ENCODE measurements at places on chromosomes 5 and 9.

DNA sequence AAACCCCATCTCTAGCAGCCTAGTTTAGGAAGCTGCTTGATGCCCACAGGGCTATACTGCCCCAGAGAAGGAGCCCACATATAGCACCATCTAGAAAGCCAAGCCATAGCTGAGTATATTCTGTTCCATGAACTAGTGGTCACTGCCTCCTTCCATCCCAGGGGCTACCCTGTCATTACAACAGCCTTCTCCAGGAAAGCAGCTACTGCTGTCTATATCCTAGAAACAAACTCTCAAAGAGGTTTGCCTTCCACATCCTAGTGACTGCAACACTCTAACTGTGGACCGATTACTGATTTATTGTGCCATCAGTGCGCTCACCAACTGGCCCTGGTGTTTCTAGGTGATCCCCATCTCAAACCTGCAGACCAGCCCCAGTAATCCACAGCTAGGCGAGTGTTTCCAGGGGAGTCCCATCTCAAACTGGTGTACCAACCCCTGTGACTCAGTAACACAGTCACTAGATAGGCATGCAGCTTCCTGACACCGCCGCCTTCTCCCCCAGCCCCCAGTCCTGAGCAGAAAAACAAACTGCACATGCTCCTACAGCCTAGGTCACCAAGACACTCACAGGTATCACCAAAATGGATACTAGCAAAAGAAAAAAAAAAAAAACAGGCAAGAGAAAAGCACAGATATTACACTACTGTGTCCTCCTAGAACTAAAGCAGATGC is 14.8 kb downstream of the SPTLC1 start:
- DNase-seq, result no peak

DNA sequence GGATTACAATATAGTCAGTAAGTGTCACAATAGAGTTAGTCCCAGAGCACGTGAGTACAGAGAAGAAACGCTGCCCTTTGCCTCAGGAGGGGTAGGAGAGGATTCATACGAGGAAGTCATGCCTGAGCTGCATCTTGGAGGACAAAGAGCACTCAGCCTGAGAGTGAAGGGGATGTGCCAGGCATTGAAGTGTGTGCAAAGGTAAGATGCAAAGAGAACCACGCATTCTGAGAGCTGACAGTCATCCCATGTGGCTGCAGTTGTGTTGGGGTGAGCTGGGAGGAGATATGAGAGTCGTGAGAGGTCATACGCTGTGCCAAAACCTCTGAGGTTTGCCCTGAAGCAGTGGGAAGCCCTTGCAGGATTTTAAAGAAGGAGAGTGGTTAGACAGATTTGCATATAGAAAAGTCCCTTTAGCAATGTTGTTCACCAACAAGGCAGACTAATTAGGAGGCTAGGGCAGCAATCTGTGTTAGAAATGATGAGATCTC is 97.5 kb downstream of the PIP5K1B start:
- DNase-seq, result no peak

GRCh38 chr5:169801324-169801777 is 164.3 kb downstream of the DOCK2 start:
- no peak for DNase-seq

- DNase-seq, result no peak
These were observed 19.9 kb upstream of the IER5L start for GRCh38 chr9:129197978-129198318.

DNA sequence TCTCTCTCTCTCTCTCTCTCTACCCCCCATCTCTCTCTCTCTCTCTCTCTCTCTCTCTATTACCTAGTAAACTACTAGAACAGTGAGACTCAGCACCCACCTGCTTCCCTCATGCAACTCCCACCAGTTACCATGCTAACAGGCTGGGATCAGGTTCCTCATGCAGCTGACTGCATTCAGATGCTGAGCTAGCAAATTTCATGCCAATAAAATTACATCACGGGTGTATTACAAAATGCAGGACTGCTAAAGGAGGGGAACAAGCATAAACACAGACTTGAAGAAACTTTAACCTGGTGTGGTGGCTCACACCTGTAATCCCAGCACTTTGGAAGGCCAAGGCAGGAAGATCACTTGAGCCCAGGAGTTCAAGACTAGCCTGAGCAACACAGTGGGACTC is 76.0 kb downstream of the CEMIP2 start:
- no peak for DNase-seq

GRCh38 chr5:83340511-83340918 is 131.0 kb upstream of the VCAN start:
- no peak for DNase-seq

DNA sequence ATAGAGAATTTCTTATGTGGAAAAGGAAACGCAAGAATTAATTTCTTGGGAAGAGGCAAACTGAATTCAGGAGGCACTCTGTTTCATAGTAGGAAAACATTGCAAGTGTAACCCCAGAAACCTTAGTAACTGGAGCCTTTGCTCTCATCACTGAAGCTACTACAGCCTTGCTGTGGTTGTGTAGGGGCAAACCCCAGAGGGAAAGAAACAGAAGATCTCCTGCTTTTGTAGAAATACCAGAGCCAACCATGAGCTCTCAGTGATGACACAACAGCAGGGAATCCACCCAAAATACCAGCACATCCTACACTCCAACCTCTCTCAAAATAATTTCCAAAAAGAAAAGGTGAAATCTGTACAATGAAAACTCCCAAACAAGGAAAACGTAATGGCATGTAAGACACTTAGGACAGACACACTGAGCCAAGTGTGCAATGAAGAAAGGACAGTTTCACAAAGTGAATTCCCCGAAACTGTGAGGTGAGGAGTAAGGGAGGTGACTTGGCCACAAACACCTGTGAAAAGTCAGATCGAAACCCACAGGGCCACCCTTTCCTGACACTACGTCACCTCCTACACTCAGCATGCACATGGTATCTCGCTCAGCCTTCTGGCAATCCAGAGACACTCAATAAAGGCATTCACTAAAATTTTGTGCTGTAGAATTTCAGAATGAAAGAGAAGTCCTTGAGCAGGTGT is 8.5 kb upstream of the ACSL6 start:
- no peak for DNase-seq

DNA sequence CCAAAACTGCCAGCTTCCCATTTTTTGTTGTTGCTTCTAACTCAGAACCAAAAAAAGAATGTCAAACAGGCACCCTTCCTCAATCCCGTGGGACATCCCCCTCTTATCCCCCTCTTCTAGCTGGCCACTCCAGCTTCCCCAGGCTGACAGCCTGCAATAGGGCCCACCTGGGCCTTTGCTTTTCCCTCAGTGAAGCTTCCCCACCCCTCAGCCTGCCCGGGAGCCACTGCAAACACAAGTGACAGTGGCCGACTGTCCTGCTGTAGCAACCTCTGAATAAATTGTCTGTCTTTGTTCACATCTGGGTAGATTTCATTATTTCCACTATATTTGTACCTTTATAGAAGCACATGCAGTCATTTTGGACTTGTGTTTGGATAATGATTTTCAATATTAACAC is 245.3 kb downstream of the GADD45G start:
- no peak for DNase-seq

DNA sequence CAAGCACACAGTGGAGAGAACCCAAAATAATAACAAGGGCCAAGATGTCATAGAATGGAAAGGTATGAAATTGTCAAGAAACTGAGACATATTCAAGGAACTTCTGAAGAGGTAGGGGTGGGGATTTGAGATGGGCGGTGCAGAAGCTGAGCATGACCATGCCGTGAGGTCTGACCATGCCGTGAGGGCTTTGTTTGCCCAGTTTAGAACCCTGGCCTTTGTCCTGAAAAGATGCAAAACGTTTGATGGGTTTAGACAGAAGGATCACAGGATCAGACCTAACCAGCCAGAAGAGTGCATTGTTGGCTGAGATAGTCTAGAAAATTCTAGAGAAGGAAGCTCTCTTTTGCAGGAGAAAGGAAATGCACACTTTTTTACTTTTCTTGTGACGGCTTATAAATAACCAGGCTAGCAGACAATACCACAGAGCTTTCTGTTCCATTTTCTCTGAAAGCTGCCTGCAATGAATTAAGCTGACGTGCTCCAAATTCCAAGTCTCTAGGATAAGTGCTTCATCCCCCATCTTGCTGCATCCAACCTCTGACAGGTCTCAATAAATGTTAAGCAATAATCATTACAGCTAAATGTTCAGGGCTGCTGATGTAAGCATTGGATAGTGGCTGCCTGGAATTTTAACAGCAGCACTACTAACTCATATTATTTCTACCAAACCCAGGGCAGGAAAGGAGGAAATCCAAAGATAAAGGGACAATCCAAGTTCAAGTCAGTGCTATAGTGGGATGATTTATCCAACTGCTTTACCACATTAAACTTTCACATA is 110.9 kb upstream of the IL6ST start:
- no peak for DNase-seq

- no peak for DNase-seq
These were observed 99.5 kb downstream of the DAB2IP start for GRCh38 chr9:121750715-121751623.

- DNase-seq, result no peak
These were observed 175.5 kb upstream of the SLC30A5 start for GRCh38 chr5:68918306-68918705.

DNA sequence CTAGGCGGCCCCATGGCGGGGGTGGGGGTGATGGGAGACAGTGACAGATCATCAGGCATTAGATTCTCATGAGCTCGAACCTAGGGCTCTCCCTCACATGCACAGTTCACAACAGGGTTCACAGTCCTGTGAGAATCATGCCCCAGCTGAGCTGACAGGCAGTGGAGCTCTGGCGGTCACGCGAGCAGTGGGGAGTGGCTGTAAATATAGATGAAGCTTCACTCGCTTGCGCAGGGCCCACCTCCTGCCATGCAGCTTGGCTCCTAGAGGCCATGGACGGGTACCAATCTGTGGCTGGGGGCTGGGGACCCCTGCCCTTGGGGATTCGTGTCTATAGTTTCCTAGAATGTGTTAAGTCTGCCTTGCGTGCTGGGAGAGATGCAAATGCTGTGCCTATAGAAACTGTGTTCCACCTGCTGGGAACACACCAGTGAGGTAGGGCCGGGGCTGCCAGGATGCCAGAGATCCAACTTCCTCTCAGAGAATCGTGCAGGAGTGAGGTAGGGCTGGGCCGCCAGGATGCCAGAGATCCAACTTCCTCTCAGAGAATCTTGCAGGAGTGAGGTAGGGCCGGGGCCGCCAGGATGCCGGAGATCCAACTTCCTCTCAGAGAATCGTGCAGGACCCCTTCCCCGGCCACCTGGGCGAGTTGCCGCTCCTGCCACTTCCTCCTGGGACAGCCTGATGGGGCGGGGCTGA is 14.1 kb upstream of the EXOC3 start:
- DNase-seq, result no peak

- no peak for DNase-seq
These were observed 42.4 kb downstream of the SERINC5 start for GRCh38 chr5:80213466-80213865.

DNA sequence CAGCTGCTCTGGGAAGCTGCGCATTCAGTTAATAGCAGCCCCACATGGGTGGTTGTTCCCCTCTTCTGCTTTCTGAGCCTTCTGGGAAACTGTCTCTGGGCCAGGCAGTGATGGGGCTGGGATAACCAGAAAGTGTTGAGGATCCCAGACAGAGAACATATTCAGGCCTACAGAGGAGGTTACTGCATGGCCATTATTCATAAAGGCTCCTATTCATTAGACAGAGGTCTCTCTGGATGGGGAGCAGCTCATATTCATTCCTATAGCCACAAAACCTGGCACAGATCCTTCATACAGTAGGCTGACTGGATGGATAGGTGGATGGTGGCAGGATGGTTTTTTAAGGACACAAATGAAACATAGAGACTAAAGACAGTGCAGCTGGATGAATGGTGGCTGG is 76.3 kb downstream of the HSPA4 start:
- DNase-seq, result no peak

GRCh38 chr9:35778496-35778895 is 12.9 kb upstream of the NPR2 start:
- DNase-seq, result no peak

GRCh38 chr5:158344376-158344775 is 485.4 kb upstream of the CLINT1 start:
- DNase-seq, result no peak

- no peak for DNase-seq
These were observed 3.2 kb downstream of the ADAMTS12 start for GRCh38 chr5:33888587-33888986.

DNA sequence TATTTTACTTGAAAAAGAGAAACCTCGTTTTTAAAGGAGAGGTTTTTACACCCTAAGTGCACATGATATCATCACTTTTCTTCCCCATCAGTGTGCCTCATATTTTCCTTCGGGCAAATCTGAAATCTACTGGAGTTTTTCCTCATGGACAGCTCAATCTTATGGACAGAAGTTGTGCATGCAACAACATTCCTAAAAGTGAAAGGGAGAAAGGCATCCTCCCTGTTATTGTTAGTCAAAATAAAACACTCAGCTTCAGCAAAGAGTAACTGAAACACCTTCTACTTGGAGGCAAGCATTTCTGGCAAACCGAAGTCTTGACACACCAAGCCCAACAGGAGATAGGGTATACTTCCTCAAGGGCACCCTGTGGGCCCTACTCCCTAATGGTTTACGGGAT is 217.9 kb downstream of the BNC2 start:
- no peak for DNase-seq

- no peak for DNase-seq
These were observed 180.4 kb downstream of the MLLT3 start for GRCh38 chr9:20441711-20442423.

GRCh38 chr5:61100437-61100836 is 61.8 kb downstream of the SMIM15 start:
- no peak for DNase-seq

DNA sequence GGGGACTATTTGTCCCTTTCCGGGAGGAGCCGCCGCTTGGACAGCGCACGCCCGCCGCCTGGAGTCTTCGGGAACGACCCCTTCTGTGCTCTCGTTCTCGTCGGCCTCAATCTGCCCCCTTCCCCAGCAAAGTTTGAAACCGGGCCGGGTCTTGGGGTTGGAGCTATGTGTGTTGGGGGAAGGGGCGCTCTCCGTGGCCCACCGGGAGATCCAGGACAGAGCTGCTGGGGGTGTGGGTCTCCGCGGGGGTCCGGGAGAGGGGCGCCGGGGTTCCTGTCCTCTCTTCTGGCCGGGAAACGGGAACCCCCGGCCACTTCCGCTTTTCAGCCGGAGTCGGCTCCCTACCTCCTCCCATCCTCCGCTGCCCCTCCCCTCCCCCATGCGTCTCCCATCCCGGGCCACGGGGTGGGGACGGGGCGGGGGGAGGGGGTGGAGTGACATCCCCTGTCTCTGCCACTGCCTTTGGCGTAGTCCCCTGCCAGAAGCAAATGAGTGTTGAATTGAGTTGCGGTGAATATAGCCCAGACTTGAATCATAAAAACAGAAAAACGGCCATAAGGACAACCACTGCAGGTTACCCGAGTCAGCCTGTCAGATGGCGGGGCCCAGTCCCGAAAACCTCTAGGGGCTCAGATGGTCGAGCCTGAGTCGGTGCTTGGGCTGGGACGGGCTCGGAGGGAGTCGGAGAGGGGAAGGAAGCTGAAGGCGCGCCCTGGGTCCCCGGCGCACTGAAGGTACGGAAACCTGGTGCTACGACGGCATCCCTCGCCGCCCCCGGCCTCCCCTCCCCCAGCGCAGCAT is 1.1 kb downstream of the CPLX2 start:
- no peak for DNase-seq

GRCh38 chr5:14935341-14935740 is 63.8 kb upstream of the ANKH start:
- no peak for DNase-seq

- no peak for DNase-seq
These were observed 4.4 kb upstream of the SPTLC1 start for GRCh38 chr9:92119586-92119985.

GRCh38 chr9:36862206-36863145 is 171.6 kb downstream of the PAX5 start:
- DNase-seq, result no peak

GRCh38 chr5:117183326-117183725 is 608.7 kb upstream of the SEMA6A start:
- no peak for DNase-seq

- no peak for DNase-seq
These were observed 7.7 kb upstream of the MAP3K1 start for GRCh38 chr5:56807679-56808078.

All from activated T-cell treated with anti-CD3 and anti-CD28 coated beads for 1 hour (primary cell).